ENCODE measurements at places on chromosomes 2 and 18.

DNA sequence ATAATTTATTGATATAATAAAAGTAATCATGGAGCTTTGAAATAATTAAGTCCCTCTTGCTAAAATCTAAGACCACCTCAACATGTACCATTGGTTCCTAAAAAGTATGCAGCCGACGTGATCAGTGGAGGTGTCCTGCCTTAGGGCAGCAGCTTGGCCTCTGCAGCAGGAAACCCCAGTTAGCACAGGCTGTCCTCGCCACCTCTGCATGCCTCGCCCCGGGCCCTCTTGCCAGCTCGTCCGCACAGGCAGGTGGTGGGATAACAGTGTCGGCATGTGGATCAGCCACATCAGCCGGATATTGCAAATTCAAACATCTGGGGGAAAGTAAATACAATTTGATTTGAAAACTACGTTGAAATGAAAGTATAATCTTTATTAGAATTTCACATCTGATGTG, 22.9 kb downstream of the COA5 start:
- no peak for DNase-seq

DNA sequence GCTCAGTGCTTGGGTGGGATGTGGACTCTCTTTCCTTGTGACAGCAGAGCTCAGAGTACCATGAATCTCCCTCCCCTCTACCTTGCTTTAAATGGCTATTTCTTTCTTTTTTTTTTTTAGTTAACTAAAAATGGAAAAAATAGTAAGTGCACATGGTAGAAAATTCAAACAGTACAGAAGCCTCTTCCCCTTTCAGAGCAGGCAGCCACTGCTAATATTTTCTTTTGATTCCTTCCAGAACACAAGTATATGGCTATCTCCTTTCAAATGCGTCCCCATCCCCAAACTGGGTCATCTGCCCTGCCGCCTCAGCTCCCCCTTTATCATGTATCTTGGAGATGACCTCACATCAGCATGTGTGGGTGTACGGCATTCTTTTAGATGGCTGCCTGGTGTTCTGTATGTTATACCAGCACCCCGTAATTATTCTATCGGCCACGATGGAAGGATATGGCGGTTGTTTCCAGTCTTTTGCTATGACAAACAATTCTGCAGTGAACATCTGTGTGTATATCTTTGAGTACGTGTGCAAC, 70.5 kb upstream of the DLX2 start:
- DNase-seq = no peak

GRCh38 chr2:118696786-118697465, 150.5 kb downstream of the EN1 start:
- no peak for DNase-seq

DNA sequence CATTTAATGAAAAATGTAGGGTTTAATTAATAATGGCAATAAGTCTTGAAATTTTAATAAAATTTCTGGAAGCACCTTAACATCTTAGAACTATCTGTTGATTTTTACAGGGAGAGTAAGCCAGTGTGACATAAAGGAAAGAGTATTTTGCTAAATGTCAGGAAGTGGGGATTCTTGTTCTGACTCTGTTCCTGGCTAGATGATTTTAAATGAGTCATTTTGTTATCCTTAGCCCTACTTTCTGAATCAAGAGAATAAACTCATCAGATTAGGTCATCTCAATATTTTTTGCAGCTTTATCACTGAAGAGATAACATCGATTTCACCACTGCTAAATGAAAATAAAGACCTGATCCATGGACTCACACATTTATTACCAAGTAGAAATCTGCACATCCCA, 377.5 kb upstream of the CYRIA start:
- DNase-seq = no peak

DNA sequence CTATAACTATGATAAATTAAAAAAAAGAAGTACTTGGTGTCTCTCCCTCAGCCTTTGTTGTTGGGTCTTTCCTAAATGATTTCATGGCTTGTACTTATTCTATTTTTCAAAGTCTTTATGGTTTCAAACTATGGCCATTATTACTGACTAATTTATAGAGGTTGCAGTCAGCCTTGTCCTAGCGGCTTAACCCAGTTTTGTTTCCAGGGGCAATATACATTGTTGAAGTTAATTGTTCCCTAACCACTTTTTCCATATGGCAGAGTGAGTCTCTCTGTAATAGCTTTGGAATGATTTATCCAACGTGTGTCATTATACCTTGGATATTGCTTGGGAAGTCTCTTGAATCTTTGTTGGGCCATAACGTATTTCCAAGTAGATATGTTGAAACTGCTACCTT, 408.8 kb downstream of the HRH4 start:
- DNase-seq = no peak

- peak; percentile 78 for DNase-seq
Observed at GRCh38 chr2:157438863-157439823, 4.7 kb downstream of the CYTIP start.

DNA sequence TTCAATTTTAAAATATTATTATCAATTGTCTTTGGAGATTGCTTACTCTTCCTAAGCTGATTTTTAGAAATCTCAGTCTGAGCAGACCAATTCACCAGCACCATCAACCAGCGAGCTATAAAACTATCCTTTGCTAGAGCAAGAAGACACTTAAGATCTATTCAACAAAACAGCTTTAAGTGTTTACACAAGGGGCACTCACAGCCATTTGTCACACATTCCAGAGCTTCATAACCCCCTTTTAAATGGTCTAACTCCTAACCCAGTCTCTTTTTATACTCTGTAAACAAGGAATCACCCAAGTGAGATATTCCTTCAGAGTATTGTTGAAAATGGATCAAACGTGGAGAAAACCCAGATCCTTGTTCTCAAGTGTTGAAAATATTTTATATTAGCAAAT, 1294.1 kb upstream of the CHAC2 start:
- no peak for DNase-seq

DNA sequence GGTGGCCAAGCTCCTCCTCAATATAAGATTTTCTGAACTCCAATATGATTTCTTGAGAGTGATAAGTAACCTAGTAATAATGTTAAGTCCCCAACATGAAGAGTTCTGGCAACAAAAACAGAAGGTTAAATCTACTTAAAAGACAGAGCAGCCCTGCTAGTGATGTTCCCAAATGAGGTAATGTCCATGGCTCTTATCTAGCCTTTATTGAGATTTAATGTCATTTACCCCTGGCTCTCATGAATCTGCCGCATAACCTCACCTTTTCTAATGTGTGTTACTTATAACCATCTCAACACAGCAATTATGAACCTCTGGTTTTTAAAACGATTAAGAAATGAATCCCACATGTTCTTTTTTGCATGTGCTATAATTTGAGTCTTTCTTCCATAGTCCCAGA, 167.5 kb upstream of the ZFP36L2 start:
- no peak for DNase-seq

- peak; percentile 32 for DNase-seq
Observed at GRCh38 chr2:230932556-230933511, 7.8 kb upstream of the GPR55 start.

- DNase-seq = no peak
Observed at GRCh38 chr2:9107168-9108025, 99.2 kb upstream of the ASAP2 start.

GRCh38 chr18:40935423-40935822, 1019.6 kb upstream of the PIK3C3 start:
- no peak for DNase-seq

DNA sequence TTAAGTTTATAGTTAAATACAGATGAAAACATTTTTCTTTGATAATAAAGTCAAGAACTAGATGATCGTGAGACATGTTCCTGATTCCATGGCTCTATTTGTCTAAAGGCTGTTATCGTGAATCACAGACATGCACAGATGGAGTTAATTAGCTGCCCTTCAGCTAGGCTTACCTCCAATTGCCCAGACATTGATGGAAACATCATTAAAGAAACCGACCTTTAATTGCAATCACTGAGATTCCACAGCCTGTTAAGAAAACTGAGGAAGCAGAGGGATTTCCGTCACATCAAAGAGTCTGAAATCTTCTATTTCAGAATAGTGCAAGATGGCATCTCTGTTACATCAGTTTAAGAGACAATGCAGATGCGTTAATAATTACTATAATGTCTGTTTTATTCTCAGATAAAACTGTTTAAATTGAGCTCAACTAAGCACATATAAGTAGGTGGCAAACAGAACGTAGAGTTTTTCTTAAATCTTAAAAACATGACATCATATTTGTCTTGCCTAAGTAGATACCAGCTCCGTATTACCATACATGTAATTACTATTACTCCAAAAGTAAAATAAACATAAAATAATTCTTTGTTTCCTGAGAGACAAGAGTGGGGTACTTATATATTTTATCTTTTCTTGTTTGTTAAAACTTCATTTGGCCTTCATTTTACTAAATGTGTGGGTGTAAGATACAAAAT, 23.9 kb upstream of the CRACDL start:
- no peak for DNase-seq

- no peak for DNase-seq
Observed at GRCh38 chr18:47595831-47596501, 334.5 kb downstream of the SMAD2 start.

DNA sequence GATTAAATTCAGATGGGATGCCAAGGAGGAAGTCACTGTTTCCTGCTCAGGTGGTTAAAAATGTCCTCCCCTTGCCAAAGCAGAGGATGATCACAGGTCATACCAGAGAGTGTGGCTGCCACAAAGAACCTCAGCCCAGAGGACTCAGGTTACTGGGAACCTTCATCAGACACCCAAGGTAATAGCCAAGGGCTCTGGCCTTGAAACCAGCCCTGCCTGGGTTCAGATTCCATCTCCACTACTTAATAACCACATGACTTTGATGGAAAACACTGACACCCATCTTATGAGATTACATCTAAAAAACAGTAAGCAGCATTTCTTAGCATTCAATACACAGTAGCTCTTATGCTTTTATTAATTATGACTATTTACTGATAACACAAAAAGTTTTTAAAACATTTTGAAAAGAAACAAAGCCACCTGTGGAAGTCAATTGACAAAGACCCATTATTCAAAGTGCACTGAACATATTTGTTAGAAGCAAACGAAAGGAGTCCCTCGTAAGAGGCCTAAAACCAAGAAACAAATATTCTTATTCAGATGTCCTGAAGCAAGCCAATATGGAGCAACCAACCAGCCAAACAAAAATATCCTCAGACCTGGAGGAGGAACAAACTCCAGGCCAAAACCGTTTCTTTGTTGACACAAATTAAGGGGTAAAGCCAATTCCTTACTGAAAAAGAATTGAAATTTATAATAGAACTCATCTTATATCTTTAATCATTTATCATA, 241.5 kb downstream of the RNF152 start:
- DNase-seq = no peak

DNA sequence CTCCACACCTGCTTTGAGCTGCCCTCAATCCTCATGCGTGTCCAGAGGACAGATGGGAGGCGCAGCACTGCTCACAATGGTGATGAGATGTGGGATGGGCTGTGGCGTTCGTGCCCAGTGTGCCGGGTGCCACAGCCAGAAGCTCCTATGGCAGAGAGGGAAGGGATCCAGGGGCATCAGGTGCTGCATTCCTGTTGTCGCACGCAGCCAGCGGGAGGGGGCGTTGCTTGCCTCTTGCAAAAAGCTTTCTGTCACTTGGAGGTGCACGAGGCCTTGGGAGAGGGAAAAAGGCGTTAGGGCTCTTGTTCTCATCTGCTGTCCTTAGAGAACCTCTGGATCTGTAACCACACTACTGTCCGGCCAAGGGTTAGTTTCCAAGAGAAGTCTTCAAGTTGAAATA, 29.2 kb upstream of the ALLC start:
- no peak for DNase-seq

DNA sequence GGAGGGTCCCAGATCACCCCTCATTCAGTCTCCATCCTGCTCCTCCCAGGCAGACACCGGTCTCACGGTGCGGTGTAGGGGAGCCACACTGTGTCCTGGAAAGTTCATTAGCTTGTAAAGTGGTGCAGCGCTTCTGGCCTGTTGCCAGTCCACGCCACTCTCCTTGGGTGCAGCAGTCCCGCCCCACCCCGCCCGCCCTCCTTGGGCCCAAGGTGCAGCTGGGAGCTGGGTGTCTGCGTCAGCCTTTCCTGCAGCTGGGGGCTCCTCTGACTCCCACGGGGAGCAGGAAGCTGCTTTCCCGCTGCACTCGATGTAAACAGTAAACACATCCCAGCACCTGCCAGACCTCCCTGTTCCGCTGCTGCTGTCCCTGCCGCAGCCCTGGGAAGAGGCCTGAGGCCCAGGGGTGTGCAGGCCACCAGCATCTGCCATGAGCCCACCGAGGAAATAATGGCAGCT, 53.8 kb upstream of the ASB18 start:
- DNase-seq = no peak

- no peak for DNase-seq
Observed at GRCh38 chr2:131105950-131106801, 1.0 kb downstream of the PLEKHB2 start.

- no peak for DNase-seq
Observed at GRCh38 chr2:31318361-31319336, 84.7 kb downstream of the EHD3 start.

- no peak for DNase-seq
Observed at GRCh38 chr2:36356298-36356989, 866 bp downstream of the CRIM1 start.

DNA sequence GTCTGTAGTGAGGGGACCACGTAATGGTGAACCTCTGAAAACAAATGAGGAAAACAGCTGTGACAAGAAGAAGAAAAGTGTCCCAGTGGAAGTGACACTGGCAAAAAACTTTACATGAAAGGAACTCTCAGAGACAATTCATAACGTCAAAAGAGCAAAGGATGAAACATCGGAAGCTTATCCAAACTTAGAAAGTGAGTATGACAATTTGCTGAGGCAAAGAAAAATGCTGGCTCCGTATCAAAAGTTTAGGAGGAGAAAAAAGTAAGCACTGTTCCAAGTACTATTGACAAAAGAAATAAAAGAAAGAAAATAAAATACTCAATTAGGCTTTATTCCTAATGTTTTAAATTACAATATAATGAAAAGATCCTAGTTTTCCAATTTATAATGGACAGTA, 91.3 kb downstream of the NOL10 start:
- DNase-seq = no peak

DNA sequence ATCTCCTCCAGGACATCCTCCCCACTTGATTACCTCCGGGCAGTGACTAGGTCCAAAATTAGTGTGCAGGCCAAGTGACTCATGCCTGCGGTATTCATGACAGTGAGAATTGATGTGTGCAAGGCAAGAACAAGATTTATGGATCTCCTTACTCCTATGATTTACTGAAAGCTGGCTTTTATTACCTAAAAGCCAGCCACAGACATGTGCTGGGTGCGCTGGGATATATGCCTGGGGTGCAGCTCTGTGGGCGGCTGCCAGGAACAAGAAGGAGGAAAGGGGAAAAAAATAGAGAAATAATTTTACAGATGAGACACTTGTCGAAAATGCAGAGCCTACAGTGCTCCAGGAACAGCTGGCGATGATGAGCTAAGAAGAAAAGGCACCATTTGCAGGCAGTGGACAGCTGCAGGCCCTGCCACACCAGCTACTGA, 359.3 kb downstream of the CMPK2 start:
- DNase-seq = no peak

DNA sequence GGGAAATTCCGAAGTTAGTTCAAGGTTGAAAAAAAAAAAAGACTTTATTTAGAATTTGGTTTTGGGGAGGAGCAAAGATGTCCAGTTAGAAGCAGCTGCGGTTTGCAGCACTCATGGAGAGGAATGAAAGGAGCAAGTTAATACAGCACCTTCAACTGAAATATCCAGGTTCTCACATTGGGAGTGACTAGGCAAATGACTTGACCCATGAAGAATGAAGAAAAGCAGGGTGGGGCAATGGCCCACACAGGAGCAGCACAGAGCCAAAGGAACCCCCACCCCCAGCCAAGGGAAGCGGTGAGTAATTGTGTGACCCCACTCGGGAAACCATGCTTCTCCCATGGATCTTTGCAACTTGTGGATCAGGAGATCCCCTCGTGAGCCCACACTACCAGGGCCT, 32.8 kb downstream of the ZNF892 start:
- DNase-seq = no peak

- DNase-seq = no peak
Observed at GRCh38 chr18:79197531-79197930, 128.3 kb downstream of the ATP9B start.
